ENCODE measurements at places on chromosomes 12 and 14.

DNA sequence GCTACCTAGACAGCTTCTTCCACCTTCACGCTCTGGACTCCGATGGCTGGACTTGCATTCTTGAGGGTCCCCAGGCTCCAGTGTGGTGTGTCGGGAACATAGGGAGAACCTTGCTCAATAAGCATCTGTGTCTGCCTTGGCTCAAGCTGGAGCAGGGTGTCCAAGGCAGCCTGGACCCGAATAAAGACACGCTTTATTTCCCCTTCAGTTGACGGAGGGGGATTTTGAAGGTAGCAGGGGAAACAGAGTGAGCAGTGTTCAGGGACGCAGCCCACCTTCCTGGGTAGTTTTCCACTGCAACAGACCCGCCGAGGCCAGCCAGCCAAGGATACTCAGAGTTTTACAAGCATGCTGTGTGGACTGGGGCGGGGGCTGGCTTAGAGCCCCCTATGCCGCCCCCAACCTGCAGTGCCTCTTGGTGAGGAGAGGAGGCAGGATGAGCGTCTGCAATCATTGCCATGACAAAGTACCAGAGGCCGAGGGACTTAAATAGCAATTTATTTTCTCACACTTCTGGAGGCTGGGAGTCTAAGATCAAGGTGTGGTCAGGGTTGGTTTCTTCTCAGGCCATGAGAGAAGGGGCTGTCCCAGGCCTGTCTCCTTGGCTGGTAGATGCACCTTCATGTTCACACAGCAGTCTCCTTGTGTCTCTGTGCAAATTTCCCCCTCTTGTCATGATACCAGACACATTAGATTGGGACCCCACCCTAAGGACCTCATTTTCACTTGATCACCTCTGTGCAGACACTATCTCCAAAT, 201.2 kb downstream of the CHST11 start:
- DNase-seq, result no peak

- no peak for DNase-seq
These were observed 10.0 kb upstream of the TEX22 start for GRCh38 chr14:105388110-105388951.

DNA sequence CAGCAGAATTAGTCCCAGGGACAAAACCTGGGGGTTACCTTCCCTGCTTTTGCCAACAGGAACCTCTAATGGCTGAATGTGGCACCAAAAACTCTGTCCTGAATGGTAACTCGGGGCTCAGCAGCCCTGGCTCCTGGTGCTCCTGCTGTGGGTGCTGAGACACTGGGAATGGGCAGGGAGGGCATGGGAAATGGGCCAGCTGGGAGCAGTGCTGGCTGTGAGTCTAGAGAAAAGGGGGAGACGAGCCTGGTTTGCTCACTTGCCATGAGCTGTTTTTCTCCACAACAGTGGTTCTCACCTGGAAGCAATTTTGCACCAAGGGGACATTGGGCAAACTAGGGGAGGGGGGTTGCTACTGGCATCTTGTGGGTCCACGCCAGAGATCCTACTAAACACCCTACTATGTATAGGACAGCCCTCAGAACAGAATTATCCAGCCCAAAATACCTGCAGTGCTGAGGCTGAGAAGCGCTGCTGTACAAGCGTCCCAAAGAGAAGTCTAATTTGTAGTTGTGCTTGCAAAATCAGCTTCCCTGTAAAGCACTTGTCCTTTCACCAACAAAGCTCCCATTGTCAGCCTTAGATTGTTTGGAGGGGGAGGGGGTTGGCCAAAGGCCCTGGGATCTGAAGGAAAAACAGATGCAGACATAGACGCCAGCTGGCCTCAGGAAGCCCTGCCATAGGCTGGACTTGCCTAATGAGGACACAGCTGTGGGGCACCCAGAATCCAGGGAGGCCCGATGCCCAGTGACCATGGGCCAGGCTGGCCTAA, 3.6 kb downstream of the LRRC74A start:
- DNase-seq, result no peak

DNA sequence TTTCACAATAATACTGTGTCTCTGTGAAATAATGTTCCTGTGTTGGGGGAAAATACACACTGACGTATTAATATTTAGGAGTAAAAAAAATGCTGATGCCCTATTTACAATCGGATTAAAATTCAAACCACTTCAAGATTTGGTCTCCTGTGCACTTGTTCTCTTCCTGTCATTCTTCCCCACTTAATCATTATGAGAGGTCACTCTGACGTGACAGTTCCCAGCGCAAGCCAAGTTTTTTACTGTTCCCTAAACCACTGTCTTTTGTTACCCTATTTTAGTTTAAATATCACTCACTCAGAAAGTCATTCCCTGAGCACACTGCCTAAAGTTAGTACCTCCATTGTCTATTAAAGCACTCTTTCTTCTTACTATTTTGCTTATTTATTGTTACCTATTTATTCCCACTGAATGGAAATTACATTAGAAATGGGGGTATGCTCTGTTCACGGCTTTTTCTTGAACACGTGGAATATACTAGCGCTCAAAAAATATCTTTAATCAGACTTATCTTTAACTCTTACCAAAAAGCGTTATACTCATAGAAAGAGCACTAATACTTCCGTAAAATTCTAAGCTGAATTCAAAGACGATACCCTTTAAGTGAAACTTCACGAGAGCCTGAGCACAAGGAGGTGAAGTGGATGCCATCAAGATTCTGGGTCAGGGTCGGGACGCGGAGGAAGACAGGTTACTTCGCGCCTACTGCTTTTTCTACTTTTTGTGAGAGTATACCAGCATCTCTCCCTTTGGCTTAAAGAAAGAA, 670 bp upstream of the PSMA3 start:
- no peak for DNase-seq

DNA sequence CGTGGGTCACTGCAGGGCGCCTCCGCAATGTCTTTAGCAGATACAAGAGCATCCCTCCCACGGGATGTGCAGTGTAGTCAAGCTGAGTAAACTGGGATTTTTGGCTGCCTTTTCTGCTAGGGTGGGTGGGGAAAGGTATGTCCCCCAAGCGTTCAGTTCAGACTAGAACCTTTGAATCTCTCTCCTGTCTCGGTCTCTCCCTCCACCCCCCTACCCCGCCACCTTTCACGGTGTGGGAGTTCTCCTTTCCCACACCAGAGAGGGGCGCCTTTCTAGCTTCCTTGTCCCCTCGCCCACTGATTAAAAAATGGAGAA, 525 bp upstream of the FAR2 start:
- no peak for DNase-seq

DNA sequence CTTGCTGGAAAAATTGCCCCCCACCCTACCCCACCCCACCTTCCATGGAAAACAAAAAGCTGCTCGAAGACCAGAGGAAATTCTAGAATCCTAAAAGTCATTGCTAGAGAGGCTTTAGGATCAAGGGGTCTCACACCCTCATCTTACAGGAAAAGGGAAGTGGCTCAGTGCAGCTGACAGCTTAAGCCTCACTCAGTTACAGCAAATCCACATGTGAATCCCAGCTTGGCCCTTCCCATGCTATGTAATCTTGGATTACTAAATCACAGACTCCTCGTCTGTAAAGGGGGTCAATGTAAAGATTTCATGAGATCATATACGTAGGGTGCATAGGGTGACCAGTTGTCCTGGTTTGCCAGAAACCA, 25.9 kb downstream of the CMKLR1 start:
- DNase-seq, result no peak

DNA sequence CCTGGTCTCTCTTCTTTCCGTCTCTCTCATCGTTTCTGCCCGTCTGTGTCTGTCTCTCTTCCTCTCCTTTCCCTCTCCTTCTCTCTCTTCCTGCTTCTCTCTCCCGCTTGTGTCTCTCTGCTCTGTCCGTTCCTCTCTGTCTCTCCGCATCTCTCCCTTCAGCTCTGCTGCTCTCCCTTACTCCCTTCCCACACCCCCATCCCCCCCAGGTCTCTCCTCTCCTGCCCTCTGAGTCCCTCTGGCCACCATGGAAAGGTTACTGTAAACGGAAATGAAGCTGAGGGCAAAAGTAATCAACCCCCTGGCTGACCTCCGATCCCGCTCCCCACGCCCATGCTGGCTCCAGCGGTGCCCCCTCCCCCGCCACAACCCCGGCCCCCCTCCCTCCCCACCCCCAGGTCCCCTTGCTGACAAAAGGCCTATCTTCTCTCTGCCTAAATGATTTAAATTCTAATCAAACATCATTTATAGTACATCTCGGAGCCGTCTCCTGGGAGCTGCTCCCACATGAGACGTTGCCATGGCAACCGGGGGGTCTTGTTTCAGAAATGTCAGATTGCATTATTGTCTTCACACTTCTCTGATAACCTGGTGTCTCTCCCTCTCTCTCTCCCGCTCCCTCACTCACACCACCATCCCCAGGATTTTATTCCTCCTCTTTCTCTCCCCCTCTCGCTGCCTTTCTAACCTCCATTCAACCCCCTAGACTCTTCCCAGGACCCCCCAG, 203.8 kb downstream of the RBM19 start:
- DNase-seq, result no peak

GRCh38 chr12:11922361-11922760, 148.4 kb upstream of the BCL2L14 start:
- DNase-seq, result no peak

Data from HFFc6 (cell line).